ENCODE measurements at places on chromosomes 16 and 17.

- DNase-seq: no peak
Measured at GRCh38 chr16:20042848-20043247, 30.8 kb downstream of the GPR139 start.

GRCh38 chr17:17884391-17885357, 47.9 kb upstream of the SREBF1 start:
- no peak for DNase-seq

DNA sequence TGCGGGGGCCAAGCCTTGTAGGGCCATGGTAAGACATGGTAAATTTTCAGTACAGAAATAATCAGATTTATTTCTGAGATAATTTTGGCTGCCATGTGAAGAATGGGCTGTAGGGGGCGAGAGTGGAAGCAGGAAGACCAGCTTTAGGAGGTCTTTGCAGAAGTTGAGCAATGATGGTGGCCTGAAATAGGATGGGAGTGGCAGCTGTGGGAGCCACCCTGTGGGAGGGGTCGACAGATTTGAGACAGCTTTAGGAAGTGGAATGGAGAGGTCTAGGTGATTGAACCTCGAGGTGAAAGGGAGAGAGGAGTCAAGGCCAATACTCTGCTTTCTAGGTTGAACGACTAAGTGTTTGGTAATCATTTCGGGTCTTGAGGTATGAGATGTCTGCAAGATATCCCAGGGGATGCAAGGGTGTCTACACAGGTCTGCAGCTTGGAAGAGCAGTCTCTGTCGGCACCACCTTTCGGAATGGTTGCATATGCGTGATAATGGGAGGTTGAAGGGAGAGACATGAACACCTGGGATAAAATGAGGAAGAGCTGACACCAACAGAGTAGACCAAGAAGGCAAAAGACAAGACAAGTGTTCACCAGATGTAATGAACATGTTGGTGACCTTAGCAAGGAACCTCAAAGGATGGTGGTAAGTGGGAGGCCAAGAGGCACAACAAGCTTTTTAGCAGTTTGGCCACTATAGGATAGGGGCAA, 4.2 kb upstream of the ATXN7L3 start:
- peak; percentile 56 for DNase-seq

DNA sequence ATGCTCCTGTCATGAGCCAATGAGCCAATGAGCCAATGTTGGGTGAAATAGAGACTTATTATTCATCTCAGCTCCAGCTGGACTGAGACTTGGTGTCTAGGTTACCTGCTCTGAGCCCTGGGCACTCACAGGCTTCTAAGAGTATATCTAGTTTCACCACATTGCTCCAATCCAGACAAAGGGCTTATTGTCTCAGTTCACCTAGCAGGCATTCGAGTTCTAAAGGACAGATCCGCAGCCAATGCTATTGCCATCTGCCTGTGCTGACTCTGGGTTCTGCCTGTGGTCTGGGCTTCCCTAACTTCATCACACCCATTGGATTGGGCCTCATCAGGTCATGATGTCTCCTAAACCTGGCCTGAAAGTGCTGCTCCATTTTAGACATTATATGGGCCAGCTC, 66.1 kb upstream of the HS3ST4 start:
- DNase-seq: no peak

DNA sequence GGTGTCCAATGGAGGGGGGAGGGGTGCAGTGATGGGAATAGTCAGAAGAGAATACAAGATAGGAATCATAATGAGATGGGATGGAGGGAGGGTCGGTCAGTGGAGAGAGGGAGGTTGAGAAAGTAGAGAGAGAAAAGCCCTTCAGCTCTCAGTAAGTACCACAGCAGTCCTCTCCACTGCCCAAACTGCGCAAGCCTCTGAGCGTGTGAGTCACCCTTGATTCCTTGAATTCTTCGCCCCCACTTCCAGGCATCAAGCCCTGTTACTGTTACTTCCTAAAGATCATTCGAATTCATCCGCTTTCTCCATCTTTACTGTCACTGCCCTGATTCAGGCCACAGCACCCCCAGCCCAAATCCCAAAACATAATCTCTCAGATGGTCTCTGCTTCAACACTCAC, 2.5 kb downstream of the GUCY2D start:
- DNase-seq: no peak

DNA sequence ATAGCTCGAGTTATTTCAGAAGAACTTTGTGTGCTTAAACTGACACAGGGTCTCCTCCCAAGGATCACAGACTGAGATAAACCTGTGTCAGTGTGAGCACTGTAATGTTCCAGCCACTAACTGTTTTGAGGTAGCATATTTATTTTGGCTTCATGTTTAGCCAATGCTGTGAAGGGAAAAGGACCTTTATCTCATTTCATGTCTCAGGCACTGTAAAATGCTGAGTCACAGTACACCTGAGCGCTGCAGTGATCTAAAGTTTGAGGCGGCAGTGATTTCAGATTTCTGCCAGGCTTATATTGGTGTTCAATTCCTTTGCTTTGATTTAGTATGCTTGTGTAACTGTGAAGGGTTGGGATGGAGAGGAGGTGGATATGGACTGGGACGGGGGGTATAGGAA, 3.1 kb upstream of the DNAJA2 start:
- DNase-seq: no peak

- DNase-seq: peak; percentile 51
Measured at GRCh38 chr17:58956997-58957724, 149.5 kb downstream of the TRIM37 start.

DNA sequence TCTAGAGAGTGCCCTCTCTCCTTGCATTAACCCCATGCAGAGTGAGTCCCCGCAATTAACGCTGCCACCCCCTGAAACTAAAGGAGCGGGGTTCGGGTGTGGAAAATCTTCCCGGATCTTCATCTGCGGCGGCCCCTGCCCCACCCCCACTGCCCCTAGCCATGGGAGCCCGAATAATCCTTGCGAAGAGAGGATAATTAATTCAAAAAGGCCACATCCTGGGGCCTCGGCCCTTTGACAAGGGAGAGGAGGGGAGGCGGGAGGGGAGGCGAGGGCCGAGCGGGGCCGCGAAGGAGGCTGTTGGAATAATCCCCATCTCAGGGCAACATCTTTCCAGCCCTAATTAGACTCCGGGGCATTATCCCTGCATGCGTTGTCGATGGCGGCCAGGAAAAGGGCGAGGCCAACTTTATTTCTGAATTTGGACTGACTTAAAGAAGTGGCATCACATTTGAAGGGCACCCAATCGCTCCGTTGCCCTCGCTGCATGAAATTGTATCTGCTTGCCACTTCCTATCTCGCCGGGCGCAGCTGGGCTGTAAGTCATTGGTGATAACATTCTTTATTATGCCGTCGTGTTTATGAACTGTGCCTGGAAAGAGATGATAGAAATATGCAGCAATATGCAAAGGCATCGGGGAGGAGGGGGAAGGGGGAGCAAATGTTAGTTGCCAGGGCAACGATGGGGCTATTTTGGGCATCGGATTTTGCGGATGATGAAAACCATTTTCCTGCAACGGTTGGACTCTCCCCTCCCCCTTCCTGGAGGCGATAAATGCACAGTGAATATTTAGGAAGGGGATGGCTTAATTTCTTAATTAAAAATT, 387.1 kb upstream of the TNRC6C start:
- DNase-seq: no peak

- DNase-seq: no peak
Measured at GRCh38 chr16:64782484-64782883, 339.4 kb downstream of the CDH11 start.

DNA sequence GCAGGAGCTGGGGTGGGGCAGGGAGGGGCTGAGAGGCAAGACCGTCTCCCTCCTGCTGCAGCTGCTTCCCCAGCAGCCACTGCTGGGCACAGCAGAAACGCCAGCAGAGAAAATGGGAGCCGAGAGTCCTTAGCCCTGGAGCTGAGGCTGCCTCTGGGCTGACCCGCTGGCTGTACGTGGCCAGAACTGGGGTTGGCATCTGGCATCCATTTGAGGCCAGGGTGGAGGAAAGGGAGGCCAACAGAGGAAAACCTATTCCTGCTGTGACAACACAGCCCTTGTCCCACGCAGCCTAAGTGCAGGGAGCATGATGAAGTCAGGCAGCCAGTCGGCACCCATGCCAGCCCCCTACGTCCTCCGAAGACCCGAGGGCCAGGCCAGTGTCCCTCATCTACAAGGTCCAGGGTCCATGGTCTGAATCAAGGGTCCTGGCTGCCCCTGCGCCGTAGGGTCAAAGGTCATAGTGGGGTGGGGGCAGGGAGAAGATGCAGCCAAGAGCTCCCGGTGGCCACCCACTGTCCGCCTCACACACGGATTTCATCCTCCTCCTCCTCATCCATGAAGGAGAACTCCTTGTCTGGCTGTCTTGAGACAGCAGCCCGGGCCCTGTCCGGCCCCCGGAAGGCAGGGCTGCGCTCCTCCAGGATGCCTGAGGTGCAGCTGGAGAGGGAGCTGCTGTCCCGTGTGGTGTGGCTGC, 23.4 kb upstream of the CPSF4L start:
- no peak for DNase-seq

- no peak for DNase-seq
Measured at GRCh38 chr17:79948406-79948944, 87.2 kb downstream of the TBC1D16 start.

- no peak for DNase-seq
Measured at GRCh38 chr16:15052747-15053476, 3.0 kb downstream of the NTAN1 start.

- DNase-seq: peak; percentile 62
Measured at GRCh38 chr16:31460582-31461002, 1.3 kb downstream of the ARMC5 start.

- no peak for DNase-seq
Measured at GRCh38 chr16:10728003-10728887, 15.4 kb upstream of the NUBP1 start.

- DNase-seq: no peak
Measured at GRCh38 chr17:15181333-15181732, 83.8 kb downstream of the PMP22 start.

- no peak for DNase-seq
Measured at GRCh38 chr17:50830994-50831393, 4.4 kb upstream of the WFIKKN2 start.

GRCh38 chr16:2213817-2214718, 572 bp downstream of the PGP start:
- DNase-seq: no peak

DNA sequence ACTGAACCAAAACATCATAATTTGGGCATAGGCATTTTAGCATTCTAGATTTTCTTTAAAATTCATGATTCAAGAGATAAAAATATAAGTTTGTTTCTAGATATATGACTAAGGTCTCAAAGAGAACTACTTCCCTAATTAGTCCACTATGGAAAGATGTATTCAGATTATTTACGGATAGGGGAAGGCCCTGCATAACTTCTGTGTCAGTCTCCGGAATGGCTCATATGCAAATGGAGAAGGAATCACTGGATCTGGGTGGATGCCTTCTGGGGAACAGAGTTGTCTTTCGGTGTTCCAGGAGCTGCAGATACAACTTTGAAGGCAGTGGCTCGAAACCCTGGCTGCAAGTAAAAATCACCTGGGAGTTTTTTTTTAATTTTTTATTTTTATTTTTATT, 17.1 kb upstream of the WFIKKN2 start:
- no peak for DNase-seq

DNA sequence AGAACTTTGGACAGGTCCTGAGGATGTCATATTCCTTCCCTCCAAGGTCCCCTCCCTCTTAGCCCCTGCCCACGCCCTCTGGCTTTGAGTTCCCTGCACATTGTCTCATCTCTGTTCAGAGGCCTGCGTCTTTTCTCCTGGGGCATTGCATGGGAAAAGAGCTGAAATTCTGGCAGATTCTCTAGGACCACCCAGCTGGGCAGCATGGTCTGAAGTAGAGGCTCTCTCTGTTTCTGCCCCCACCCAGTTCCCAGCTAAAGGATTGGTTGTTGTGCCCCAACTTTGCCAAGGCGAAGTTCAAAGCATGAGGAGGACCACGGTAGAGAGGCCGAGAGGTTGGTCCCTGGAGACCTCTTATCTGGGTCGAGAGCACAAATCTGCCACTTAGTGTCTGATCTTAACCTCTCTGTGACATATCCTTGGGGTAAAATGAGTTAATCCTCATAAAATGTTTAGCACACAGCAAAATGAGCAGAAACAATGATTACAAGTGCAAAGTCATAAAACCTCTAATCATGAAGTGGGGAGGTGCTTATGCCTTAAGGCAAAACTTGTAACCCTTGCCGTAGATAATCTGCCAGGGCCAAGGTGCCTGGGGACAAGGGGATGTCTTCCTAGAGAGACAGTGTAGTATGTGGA, 2.4 kb downstream of the ABAT start:
- DNase-seq: no peak

DNA sequence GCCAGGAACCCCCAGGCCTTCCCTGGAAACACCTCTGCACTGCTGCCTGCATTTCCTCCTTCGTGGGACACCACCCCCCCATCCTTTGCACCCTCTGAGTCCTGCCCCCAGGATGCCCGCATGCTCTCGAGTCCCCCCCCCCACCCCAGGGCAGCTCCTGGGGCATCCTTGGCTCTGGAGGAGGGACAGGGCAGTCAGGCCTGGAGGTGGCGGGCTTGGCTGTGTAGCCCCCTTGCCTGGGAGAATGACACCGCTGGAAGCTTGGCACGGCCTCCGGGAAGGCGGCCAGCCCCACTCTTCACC, 98.9 kb upstream of the GSE1 start:
- DNase-seq: no peak

- DNase-seq: no peak
Measured at GRCh38 chr17:39666231-39666600, 1.1 kb downstream of the TCAP start.

GRCh38 chr17:38870259-38871165, 654 bp downstream of the LASP1 start:
- DNase-seq: no peak

DNA sequence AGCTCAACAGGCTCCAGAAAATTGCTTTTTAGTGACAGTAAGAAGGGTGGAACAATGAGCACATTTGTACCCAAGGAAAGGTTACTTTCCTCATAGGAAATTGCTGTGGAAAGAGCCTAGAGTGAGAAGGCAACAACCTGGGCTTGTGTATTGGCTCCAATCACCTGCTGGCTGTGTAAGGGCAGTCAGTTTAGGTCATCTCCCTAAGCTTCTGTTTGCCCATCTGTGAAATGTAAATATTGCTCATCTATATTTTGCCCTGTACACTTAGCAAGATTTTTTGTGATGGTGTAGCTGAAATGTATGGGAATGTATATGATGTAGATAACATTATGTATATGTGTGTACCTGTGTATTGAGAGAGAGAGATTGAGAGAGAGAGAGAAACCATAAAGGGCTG, 225.2 kb upstream of the MPHOSPH6 start:
- no peak for DNase-seq

GRCh38 chr16:81796035-81796434, 16.9 kb downstream of the PLCG2 start:
- no peak for DNase-seq

DNA sequence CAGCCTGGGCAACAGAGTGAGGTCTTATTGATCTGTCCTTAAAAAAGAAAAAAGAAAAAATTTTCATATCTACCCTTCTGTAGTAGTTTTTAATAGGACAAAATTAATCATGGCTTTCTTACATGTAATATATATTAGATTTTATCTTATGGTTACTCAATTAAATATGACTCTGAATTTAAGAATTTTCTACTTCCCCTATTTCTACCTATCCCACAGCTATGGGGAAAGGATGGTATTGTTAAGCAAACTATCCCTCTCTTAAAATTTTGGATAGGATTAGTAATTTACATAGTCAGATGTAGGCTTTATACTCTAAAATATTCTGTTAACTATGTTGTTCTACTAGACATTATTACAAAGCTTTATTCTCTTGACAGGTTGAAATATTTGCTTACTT, 62.5 kb downstream of the NQO1 start:
- DNase-seq: no peak

All from renal cortical epithelial cell (primary cell).